ENCODE measurements at places on chromosomes 4 and X. TPM values are rescaled to one million over a fixed set of nuclear protein-coding genes. Genes with fewer than 3 reads are reported as not detected.

CYBB gene
- total RNA-seq: 284 TPM

ADGRA3 gene
- 2.2 TPM for total RNA-seq

UGT8 gene
- 3.3 TPM for total RNA-seq

KCND1 gene
- total RNA-seq: 1.2 TPM

GLA gene
- total RNA-seq: 33.2 TPM

MSX1 gene
- not detected for total RNA-seq

Measured in mononuclear cell (primary cell).